ENCODE measurements at places on chromosomes 13 and 19.

GRCh38 chr13:112910616-112911280 lies 58.3 kb upstream of the MCF2L start:
- DNase-seq = no peak

- no peak for DNase-seq
These were observed 6.7 kb downstream of the PPP1R37 start for GRCh38 chr19:45099467-45100191.

- DNase-seq = no peak
These were observed 620.2 kb downstream of the EFNB2 start for GRCh38 chr13:105915146-105915850.

DNA sequence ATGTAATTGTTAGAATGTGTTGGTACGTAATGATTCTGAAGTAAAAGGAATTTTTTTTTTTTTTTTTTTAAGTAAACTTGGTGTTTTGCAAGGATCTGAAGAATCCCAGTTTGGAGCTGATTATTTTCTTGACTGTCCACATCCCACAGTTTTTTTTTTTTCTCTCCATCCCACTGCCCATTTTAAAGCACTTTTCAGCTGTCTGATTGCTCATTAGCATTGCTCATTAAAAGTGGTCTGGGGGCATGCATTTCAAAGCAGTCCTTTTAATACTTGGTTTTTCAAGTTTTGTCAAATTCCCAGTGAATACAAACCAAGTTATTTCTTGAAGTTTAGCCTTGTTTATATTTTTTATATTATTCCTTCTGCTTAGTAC lies 44.1 kb downstream of the SLAIN1 start:
- DNase-seq = no peak

DNA sequence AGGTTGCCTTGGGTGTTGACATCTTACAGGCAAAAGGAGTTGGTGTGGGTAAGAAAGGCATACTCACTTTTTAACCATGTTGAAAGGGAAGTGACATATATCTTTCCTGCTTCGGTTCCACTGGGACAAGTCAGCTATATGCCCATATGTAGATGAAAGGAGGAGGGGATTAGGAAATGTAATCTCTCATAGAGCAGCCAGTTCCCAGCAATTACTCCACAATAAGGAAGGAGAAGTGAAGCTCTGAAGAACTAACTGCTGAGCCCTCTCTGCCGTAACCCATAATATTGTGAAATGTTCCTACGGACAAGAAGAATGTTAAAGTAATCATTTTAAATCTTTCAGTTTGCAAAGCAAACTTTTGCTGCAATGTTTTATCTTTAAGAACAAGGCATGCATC lies 82.2 kb downstream of the EDNRB start:
- no peak for DNase-seq

- DNase-seq = no peak
These were observed 420.5 kb upstream of the HTR2A start for GRCh38 chr13:47317356-47317755.

DNA sequence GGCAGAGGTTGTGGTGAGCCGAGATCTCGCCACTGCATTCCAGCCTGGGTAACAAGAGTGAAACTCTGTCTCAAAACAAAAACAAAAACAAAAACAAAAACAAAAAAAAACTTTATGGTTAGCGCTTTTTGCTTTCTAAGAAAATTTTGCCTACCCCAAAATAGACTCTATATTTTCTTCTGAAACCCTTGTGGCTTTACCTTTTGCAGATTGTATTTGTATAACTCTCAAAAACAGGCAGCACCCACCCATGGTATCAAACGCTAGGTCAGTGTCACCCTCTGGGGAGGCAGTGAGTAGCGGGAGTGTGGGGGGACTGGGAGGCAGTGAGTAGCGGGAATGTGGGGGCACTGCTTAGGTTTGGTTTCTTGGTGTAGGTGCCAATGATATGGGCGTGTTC lies 7.5 kb upstream of the SLC39A3 start:
- no peak for DNase-seq

Measured in stimulated activated naive CD8-positive, alpha-beta T cell treated with anti-CD3 and anti-CD28 coated beads, Interleukin-15, amount 100 ng/mL, for 72 hours (primary cell).